ENCODE measurements at places on chromosomes 4 and X.

- DNase-seq = no peak
Measured at GRCh38 chr4:5928274-5928673, 35.4 kb upstream of the CRMP1 start.

DNA sequence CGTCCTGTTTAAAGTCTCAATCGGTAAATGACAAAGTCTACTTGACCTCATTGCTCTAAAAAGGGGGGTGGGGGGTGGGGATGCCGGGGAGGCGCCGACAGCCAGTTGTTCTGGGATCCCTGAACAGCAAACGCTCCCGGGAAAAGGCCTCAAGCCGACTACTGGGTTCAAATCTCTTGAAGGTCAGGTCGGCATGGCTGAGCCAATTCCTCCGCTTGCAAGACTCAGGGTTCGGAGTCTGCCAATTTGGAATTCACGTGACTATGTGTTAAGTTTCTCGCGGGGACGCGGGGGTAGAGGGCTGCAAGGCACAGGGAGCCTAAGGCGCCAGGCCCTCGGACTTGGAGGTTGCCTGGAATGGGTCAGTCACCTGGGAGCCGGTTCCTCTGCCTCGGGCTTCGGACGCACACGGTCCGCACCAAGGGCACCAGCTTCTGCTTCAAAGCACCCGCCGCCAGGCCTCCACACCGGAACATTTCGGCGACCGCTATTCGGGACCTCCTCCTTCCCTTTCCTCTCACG lies 399 bp downstream of the AIFM1 start:
- no peak for DNase-seq

- DNase-seq = no peak
Measured at GRCh38 chr4:15809466-15809865, 31.3 kb downstream of the CD38 start.

GRCh38 chr4:18314731-18315130 lies 293.2 kb upstream of the LCORL start:
- no peak for DNase-seq

DNA sequence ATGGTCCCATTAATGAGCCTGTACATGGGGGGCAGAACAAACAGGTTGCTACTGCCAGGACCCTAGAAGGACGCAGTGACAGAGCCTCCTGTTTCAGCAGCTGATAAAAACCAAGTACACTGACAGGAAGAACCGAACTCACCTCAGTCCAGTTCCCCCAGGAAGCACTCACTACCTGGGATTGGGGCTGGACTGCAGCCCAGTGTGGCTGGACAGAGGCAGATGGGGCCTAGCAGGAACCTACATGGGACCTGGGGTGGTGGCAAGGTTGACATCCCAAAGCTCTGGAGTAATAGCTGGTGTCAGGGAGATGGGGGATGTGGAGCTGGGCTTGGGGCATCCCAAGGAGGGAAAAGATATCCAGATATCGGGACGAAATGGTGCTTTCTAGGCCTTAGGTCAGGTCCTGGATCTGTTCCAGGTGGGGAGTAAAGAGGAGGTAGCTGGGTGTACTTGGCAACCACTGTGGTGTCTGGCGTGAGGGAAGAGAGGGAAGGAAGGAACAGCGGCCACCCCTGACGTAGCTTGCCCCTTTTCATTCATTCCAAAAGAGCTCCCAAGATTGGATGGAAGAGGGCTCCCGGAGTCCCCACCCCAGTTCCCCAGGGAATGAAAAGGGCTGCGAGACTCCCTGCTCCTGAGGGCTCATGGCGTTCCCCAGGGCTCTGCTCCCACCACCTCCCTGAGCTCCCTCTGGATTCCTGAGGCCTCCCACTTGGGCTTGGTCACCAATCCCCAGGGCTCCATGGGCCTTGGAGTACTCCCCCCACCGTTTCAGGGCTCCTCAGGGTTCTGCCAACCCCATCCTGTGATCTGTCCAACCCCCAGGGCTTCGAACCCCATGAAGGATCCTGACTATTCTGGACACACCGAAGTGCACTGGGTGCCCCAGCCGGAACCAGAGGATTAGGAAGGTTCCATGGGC lies 4.5 kb downstream of the EMD start:
- no peak for DNase-seq

GRCh38 chrX:97328853-97329390 lies 445.2 kb downstream of the RPA4 start:
- DNase-seq = no peak

DNA sequence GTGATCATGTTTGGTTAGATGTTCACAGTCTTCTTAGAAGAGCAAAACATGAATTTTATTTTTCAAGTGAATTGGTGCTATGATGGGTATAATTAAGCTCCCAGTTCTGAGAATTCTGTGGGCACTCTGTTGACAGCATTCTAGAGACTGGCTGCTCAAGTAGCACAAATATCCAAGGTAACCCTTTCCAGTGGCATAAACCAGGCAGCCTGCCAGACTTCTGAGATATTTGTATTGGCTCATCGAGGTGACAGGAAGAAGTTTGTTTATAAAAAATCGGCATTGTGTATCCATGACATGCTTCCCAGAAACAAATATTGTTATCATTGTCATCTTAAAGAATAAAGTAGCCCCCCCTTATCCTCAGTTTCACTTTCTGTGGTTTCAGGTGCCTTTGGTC lies 28.3 kb downstream of the LANCL3 start:
- no peak for DNase-seq

GRCh38 chrX:150219374-150220185 lies 143.5 kb upstream of the MAMLD1 start:
- no peak for DNase-seq

Data from LoVo (cell line).